ENCODE measurements at places on chromosomes 4 and X.

DNA sequence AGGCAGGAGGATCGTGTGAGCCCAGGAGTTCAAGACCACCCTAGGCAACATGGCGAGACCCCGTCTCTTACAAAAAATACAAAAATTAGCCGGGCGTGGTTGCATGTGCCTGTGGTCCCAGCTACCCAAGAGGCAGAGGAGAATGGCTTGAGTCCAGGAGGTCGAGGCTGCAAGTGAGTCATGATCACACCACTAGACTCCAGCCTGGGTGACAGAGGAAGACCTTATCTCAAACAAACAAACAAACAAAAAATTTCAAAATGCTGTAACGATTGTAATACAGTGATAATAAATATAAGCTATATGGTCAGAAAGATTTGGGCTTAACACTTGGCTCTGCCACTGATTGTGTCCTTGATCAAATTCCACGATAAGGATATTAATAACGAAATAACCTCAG is 24.2 kb downstream of the SLC25A4 start:
- no peak for DNase-seq

DNA sequence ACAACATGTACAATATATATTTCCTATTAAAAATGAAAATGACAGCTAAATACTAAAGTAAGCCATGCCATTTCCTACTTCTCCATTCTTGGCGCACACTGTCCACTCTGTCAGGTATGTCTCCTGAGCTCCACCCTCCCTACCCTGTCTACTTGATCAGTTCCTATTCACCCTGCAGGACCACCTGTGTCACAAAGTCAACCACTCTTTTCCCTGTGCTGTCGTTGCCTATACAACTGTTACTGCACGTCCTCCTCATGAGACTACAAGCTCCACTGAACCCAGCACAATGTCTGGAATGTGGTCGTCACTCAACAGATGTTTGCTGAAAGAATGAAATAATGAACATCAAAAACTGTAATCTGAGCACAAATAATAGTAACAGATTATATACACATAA is 54.9 kb downstream of the SLC9A7 start:
- DNase-seq: no peak

GRCh38 chr4:4311193-4311592 is 21.1 kb downstream of the ZBTB49 start:
- no peak for DNase-seq

DNA sequence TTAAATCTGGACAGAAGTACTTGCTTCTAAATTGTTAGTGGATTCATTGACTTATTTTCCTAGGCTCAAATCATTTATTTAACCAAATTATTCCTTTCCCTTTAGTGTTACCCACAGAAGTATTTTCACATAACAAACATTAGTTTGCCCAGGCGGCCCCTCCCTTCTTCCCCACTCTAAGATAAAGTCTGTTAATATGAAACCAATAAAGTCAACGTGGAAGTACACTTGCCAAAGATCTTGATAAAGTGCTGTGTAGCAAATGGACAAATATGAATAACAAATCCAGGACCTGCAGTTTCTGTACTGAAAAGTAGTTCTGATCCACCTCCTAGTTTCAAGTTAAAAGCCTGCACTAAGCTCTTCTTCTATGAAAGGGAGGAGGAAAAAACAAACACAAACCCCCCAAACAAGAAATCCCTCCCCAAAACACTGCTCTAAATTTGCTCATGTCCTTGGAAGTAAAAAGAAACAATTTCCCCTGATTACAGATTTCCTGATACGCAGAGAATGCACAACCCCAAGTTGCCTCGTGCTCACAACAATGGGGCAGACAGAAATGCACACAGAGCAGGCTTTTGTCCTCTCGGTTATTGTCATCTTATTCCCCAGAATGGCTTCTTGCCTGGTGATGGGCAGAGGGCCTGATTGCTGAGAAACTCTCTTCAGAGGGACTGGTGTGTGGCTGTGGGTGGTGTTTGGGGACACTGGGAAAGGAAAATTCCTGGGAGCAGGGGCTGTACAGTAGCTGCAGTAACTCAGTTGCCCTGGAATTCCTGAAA is 23.2 kb downstream of the TMSB4X start:
- no peak for DNase-seq
